Left hindlimb (tissue), 1 donor: ENCODE measurements at places on chromosomes 3 and 15.
A peak's percentile ranks its signal among the peaks of the same experiment; 100 is the strongest.

DNA sequence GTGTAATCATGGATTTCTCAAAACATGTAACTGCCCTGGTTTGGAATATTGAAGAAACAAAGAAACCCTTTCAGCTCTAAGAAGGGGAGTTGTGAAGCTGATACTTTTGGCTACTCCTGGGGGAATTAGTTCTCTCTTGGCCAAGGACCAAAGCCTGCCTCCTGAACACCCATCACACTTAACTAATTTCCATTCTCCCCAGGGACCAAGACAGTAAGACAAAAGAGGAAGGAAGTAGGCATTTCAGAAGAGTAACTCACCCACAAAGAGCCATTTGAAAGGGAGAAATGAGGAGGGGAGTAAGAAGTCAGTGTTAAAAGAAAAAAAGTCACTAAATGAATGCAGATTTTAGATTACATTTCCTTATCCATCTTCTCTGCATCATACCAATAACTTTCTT lies 328.0 kb upstream of the SOX2 start:
- DNase-seq: no peak

DNA sequence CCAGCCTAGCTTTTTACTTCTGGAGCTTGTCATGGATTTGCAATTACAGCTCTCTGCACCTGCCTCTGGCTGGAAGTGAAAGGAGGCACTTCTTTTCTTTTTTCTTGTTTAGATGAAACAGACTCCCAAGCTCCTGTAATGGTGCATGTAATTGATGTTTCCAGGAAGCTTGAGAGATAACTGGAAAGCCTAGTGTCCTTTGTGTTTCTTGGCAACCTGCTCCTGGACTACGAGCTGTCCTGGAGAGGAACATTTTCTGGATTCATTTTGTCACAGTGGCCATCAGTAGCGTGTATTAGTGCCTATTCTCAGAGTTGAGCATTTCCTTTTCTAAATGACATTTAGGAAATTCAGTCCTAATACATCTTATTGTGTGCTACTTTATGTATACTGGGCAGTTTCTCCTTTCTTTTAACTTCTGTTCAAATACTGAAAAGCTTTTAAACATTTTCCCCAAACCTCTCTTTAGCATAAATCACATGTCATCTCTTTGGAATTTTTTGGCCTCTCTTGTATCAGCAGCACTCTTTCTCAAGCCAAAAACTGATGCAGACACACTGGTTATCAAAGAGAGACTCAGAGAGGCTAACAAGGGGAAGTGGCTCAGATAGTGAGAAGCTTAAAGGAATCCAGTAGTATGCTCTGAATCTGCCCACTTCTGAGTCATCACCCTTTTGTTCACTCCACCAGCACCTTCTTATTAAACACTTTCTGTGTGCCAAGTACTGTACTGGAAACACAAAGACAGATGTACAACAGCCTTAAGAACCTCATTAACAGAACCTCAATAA lies 62.6 kb upstream of the SLC2A2 start:
- DNase-seq: no peak

DNA sequence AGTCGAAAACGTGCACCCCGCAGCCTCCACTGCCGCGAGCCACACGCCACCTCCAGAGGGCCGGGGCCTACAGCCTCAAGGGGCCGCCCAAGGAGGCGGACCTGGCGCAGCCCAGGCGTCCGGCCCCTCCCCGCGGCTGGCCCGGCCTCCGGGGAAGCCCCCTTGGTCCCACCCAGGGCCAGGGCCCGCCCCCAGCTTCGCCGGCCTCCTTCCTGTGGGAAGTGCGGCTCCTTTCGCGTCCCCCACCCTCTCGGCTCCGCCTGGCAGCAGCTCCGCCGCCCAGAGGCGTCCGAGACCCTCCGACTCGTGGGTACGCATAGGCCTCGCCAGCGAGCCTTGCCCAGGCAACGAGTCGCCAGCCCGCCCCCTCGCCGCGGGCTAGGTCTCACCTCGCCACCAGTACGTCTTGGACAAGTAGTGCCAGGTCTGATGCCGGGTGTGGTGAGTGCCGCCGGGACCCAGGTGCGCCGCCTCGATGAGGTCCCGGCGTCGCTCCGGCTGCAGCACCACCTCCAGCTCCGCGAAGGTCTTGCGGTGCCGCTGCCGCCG lies 642 bp downstream of the ZBTB11 start:
- DNase-seq: peak; percentile 98

DNA sequence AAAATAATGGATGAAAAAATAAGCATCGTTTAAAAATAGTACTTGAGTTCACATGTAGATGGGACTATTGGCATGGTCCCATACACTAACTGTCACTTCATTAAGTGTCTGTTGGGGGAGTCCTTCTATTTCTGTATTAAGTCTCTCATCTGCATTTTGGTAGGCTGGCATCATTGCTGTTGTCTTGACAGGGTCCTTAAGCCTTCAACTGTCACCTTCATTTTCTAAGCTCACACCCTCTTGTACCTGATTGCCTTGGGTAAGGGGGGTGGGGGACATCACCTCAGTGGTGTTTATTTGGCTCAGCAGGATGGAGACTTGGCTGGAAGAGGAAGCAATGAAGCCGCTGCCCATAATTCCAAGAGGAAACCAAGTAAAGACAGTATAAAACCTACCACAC lies 202.0 kb upstream of the VEPH1 start:
- DNase-seq: no peak

- DNase-seq: no peak
Measured at GRCh38 chr3:175655351-175655750, 796.2 kb downstream of the NAALADL2 start.

- DNase-seq: no peak
Measured at GRCh38 chr3:188292827-188293226, 138.9 kb downstream of the LPP start.

- no peak for DNase-seq
Measured at GRCh38 chr15:83094583-83094982, 12.9 kb upstream of the TM6SF1 start.

- DNase-seq: no peak
Measured at GRCh38 chr3:58679446-58679845, 12.9 kb upstream of the FAM3D start.

- no peak for DNase-seq
Measured at GRCh38 chr15:68231102-68231818, 1.7 kb upstream of the CLN6 start.

GRCh38 chr3:142817897-142818296 lies 71.0 kb downstream of the PCOLCE2 start:
- DNase-seq: no peak

GRCh38 chr15:81069909-81070308 lies 64.2 kb upstream of the CFAP161 start:
- DNase-seq: no peak

DNA sequence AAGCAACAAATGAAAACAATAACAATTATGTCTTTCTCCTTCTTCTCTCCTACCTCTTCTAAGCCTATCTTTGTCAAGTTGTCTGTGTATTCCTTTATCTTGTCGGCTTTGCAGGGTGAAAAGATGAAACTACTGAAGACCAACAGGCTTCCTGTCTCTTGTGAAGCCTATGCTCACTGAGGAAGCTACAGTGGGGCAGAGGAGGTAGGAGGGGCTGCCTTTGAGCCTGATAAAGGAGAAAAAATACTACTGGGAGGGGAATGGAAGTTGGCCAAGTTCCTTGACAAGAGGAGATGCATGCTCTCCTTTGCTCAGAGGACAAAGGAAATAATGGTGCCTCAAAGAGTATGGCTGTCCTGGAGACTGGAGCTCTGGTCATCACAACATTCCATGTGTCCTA lies 92.0 kb downstream of the IGSF11 start:
- DNase-seq: no peak

- DNase-seq: no peak
Measured at GRCh38 chr3:109385442-109386318, 48.3 kb upstream of the DPPA4 start.

- DNase-seq: no peak
Measured at GRCh38 chr15:89018207-89018606, 70.0 kb upstream of the ABHD2 start.

DNA sequence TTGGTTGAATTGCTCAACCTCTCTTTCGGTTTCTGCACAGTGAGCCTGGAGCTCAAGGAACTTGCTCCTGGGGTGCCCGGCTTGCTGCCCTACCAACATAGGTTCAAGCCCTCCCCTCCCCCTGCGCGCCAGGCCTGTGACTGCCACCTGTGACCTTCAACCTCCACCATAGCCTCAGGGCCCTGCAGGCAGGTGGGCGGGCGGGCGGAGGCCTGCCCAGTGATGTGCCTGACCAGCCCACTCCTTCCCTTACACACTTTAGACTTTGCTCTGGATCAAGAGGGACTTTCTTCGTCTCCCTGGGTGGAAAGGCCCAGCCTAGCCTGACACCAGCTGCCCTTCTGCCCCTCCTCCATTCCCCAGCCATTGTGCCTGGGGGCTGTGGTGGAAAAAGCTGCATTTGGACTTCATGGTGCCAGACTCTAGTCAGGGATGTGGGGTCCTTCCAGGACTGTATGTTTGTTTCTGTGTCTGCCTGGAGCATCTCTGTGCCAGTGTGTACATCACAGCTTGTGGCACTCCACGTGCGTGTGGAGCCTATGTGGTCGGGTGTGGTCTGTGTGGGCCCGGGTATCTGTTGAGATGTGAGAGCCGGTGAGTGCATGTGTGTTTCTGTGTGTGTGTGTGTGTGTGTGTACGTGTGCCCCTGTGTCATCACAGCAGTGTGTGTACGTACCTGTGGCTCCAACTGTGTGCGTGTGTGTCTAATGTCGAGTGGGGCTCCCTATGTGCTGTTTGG lies 9.5 kb downstream of the PRKCD start:
- no peak for DNase-seq
